ENCODE measurements at places on chromosomes 5 and 9.

GRCh38 chr5:160230686-160231527 is 1.6 kb downstream of the FABP6 start:
- no peak for DNase-seq

- DNase-seq, result no peak
Measured at GRCh38 chr9:91119142-91119541, 242.6 kb downstream of the AUH start.

DNA sequence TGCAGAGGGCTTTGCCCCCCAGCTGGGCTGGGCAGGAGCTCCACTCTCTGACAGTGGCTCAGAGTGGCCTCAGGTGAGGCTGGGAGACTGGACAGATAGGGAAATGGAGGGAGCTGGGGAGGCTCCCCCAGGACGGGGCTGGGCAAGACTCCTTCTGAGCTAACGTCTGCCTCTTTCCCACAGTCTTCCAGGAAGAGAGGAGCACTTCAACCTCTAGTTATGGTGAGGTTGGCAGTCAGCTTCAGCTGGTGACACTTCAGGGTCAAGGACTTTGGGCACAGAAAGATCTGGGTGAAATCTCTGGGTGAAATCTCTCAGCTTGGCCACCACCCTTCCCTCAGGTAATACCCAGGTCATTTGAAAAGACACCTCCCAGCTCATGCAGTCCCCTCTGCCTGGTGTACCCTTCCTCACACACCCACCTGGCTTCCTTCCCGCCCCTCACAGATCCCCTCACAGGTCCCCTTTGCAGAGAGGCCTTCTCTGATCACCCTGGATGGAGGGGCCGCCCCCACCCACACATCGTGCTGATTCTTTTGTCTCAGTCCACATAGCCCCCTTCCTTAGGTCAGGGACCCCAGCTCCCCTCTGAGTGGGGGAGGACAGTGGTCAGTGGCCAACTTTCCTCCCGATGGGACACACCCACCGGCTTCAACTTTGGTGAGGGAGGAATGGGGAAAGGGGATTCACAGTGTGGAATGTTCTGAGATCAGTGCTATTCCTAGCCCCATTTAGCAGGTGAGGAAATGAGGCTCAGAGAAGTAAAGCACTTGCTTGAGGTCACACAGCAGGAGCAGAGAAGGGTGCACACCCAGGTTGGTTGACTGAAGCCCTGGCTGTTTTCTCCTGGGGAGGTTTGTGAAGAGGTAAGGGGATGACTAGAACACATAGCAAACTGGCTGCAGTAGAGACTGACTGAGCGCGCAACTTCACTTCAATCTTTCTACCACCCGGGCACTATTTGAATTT is 15.8 kb upstream of the NEURL1B start:
- DNase-seq, result no peak

DNA sequence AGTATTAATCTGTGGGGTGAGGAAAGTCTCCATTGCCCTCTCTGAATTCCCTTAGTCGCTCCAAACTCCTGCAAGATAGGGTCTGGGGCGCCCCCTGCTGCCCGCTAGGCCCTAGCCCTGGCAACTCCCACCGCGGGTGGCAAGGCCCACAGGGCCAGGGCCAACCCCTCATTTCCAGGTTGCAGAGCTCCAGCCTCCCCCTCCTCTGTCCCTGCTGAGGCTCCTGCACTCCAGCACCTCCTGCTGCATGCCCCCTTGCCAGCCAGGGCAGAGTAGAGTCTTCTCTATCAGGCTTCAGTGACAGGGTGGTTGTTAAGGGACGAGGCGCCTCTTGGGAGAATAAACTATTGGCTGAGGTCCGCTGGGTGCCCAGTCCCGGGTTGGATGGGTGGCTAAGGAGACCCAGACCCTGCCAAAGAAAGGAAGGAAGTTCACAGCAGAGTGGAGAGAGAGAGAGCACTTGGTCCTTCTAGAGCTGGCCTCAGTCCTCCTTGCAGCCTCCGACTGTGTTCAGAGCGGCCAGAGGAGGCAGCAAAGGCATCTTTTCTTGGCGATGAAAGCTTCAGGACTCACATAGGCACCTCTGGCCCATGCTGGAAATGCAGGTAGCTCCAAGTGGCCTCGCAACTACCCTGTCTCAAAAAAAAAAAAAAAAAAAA is 45.6 kb downstream of the SAR1B start:
- peak; percentile 82 for DNase-seq
